ENCODE measurements at places on chromosomes 2 and 18. TPM values are rescaled to one million over a fixed set of nuclear protein-coding genes. Genes with fewer than 3 reads are reported as not detected.

Gene MROH2A
- 0.53 TPM for total RNA-seq

Gene TYMS
- total RNA-seq: 42.2 TPM

Gene TNFRSF11A
- total RNA-seq: 6.2 TPM

Gene HES6
- total RNA-seq: 6.5 TPM

Gene RESP18
- total RNA-seq: not detected

Gene ARL4C
- total RNA-seq: 20.4 TPM

Gene CNTNAP5
- 0.58 TPM for total RNA-seq

Gene ABCG5
- 0.18 TPM for total RNA-seq

Gene ASB18
- 2.0 TPM for total RNA-seq

Gene RFTN2
- total RNA-seq: 12.9 TPM

Gene MFSD2B
- total RNA-seq: 2.2 TPM

Gene GPR75
- total RNA-seq: 1.6 TPM

Gene RTP5
- not detected for total RNA-seq

Gene MERTK
- total RNA-seq: 17.3 TPM

Gene STPG4
- not detected for total RNA-seq

Gene FSIP2
- 2.6 TPM for total RNA-seq

Gene HOXD11
- 40.2 TPM for total RNA-seq

Gene EVA1A
- total RNA-seq: 34.6 TPM
